EH (cell line): ENCODE measurements at places on chromosomes 2 and 18.

- peak; percentile 91 for DNase-seq
These were observed 12.7 kb upstream of the ARID5A start for GRCh38 chr2:96523659-96524481.

DNA sequence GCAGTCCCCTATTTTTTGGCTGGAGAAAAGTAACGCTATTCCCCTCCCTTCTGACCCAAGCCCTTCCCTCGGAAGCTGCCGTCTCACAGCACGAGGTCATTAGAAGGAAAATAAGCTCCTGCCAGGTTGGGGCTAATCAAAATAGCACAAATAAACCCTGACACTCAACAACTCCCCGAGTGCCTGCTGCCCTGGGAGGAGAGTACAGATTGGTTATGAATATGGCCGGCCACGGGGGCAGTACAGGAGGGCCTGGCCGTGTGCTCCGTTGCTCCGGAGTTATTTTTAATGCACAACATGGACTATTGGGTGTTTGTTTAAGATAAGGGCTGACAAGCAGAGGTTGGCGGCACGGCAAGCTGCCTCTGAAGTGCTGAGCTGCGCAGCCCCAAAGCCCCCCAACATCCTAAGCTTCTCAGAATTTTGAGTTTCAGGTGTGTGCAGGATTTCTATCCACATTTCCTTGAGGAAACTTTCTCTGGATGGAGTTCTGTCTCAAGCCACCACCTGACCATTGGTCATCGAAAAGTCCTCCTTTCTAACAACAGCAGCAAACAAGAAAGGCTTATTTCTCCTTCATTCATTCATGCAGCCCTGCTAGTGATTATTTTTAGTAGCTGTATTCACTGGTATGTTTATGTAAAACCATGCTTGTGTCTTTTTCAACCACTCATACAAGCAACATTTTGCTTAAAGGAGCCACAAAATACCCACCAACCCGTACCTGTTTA, 58.7 kb downstream of the PAX3 start:
- DNase-seq, result no peak

- no peak for DNase-seq
These were observed 2.1 kb downstream of the CAPN10 start for GRCh38 chr2:240588669-240589068.

- no peak for DNase-seq
These were observed 127.1 kb downstream of the AGPS start for GRCh38 chr2:177519534-177520115.

GRCh38 chr18:63257453-63257852, 62.1 kb downstream of the BCL2 start:
- DNase-seq, result no peak

DNA sequence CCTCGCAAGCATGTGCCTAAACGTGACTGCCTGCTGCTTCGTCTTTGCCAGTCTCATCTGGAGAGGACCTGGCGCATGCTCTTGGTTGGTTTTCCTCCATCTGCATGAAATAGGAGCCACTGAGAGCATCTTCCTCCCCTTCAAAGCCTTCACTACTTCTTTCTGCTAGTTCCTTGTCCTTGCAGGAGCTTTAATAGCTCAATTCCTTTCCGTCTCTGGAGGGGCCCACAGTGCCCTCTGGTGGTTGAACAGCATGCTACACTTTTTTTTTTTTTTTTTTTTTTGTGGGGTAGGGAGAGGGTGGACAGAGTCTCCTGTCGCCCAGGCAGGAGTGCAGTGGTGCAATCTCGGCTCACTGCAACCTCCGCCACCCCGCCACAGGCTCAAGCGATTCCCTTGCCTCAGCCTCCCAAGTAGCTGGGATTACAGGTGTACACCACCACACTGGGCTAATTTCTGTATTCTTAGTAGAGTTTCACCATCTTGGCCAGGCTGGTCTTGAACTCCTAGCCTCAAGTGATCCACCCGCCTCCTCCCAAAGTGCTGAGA, 59.6 kb downstream of the SP110 start:
- peak; percentile 54 for DNase-seq

DNA sequence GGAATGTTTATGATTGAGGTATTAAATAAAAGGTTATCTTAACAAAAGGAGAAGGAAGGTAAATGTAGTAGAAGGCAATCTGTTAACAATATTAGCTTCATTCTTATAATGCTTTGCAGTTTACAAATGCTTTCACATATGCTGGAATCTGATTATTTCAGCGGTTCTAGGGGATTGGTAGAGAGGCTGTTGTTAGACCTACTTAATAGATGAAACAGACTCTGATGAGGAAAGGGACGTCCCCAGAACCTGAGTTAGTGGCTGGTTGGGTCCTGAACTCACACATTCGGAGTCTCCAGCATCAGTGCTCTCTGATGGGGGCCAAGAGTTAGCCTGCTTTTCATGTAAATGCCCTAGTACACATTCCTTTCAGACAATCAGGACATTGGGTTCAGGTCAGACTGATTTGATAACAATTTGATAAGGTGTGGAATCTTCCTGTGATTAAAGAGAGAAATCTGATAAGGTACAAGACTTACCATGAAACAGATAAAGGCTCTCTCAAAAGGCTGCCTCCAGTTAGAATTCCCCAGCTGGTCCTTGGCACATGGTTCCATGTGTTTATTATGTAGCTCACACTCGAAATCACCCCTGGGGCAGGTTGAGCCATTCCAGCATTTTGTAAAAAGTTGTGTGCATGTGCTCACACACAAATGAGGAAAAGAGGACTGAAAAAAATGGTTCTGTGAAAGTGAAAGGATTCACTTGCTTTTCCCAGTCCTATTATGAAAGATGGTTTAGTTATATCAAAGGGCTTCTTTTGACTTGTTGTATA, 103.1 kb downstream of the GPD2 start:
- peak; percentile 25 for DNase-seq

DNA sequence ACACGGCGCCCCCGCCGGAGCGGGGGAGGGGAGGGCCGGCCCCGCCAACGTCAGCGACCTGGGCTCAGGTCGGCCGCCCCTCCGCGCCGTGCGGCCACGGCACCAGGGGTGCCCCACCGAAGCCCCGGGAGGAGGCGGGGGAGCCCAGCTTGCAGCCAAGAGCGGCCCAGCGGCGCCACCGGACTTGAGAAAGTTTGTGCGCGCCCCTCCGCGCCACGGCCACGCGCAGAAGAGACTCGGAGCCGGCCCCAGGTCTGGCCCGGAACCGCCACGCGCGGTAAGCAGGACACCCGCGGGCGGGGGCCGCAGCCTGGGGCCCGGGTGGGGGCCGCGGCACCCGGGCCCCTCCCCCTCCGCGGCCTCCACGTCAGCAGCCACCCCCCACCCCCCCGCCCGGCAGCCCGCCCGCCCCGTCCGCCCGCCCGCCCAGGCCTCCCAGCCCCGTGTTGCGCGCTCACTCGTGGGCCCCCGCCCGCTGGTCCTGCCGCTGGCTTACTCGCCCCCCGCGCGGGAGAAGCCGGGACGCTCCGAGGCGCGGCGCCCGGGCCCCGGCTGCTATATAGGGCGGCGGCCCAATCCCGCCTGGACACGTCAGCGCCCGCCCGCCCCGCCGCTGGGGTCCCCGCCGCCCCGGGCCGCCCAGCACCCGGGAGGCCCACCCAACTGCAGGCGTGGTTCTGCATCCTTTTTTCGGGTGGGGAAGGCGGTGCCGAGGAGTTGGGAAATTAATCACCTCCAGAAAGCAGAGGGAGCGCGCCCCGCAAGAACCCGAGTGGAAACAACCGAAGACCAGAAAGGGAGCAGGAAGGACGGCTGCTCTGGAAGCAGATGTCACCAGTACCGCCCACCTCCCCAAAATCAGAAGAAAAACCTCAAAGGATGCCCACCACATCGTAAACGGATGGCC, 42.9 kb downstream of the HDLBP start:
- peak; percentile 85 for DNase-seq

DNA sequence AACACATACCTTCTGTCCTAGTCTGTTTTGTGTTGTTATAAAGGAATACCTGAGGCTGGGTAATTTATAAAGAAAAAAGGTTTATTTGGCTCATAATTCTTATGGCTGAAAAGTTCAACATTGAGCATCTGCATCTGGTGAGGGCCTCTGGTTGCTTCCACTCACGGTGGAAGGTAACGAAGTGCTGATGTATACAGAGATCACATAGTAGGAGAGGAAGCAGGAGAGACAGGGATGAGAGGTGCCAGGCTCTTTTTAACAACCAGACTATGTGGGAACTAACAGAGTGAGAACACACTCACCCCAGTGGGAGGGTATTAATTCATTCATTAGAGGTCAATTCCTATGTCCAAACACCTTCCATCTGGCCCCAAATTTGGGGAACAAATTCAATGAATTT, 463.8 kb downstream of the DSC3 start:
- DNase-seq, result no peak

- no peak for DNase-seq
These were observed 360.9 kb downstream of the XIRP2 start for GRCh38 chr2:167249197-167249596.

- DNase-seq, result no peak
These were observed at the start of gene L3MBTL4 for GRCh38 chr18:6414723-6415417. Gene L3MBTL4, minus strand, starts transcription at chr18:6414911. Its CDS starts 103,286 bp downstream, at chr18:6311625.

DNA sequence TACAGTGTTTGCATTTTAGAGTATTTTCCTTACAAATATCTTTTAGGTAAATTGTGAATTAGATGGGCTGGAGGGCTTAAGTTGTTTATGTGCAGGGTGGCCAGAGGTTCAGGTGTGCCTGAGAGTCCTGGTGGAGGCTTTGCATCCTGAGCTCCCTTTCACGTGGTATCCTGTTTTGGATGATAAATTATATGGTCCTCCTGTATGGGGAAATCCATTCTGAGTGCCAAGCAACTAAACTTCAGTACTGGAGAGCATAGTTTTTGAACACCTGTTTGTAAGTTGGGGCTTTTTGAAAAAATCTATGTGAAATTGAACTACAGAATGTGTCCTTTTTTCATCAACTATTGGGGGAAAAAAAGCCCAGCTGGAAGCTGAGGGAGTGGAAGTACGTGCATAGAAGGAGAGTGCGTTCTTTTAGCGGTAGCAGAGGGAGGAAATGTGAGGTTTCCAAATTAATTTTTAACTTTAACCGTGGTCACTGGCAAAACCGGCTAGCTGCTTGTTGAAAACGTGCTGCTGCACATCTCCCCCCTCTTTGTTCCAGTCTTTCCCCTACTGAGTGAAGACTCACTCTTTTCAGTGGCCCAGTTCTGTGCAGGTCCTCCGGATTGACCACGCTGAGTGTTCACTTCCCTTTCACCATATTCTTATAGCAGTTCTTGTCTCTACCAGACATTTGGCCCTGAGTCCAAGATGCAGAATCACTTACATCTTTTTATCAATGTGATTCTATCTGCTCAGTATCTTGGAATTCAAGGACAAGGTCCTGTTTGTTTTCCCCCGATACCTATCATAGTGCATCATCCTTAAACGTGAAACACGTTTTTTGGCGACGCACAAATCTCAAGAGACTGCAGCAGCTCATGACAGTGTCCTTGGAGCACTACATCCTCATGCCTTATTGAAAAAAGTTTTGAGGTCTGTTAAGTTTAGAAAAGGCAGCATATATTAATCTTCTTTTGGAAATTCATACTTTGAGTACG, 15.3 kb downstream of the CNOT11 start:
- no peak for DNase-seq

DNA sequence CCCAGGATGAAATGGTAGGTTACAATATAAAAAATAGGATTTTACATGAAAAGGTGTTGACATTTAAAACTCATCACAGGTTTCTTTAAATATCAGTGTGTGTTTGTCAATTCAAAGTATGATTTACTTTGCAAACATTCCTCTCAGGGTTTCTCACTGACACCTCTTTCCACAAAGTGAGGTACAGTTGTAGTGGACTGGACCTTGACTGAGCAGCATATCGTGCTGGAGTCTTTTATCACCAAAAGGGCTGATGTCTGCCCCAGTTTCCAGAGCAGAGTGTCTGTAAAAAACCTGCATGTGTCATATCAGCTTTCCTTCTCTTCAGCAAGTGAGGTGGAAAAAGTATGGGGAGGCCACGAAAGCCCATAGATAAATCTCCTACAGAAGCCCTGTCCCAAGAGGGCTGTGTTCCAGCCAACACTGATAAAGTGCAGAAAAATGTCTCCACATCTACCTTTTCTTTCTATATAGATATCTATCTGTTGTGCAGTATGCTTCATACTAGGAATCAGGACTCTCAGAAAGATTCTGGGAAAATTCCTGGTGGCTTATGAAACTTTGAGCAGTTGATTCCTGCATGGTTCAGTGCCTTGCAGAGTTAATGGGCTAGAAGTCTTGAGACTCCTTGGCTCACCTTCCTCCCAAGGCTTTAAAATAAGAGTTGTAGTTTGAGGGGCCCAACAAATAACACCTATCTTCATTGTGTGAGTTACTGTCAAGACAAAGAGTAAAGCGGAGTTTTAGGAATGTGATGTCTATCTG, 6.9 kb downstream of the ACYP2 start:
- peak; percentile 32 for DNase-seq

DNA sequence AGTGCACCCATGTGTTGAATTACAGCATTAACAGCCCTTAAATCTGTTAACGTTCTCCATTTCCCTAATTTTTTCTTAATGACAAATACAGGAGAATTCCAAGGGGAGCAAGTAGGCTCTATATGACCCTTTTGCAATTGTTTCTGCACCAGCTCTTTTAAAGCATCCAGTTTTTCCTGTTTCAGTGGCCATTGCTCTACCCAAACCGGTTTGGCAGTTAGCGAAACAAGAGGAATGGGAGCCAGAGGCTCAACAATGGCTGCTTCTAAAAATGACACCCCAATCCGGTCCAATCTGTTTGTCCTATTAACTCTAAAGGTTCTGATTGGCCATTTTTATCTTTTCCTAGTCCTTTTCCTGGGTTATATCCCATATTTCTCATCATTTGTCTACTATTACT, 15.1 kb upstream of the SUCLG1 start:
- no peak for DNase-seq

DNA sequence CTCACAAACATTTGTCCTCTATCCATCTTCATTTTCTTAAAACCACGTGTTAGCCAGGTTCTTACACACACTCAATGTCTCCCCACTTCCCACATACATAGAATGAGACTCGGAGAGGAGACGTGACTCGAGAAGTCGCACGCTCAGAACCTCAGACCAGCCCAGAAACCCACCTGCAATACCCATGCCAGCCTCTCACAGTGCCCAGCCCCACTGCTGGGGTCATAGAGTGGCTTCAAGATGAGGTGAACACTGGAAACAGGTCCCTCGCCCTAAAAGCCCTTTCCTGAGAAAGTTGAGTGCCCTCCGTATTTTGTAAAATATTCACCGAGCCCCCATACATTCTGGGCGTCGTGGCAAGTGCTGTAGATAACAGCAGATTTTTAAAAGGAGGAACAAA, 487.4 kb downstream of the EIPR1 start:
- no peak for DNase-seq

DNA sequence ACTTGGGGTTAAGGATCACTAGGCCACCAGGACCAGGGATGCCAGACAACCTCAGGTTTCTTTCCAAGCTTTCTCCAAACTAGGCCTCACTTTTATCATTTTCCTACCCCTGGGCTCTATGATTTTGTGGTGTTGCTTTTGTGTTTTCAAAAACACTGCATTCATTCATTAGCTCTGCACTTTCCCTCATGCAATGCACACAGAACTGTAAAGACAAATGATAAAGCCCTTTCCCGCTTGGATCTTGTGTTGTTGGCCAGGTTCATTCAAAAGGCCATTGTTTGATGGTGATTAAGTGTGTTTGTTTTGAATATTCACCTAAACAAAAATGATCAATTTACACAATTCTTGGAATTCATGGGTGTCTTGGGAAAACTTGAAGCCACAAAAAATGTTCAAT, 210.7 kb upstream of the TNP1 start:
- DNase-seq, result no peak
